ENCODE measurements at places on chromosomes 7 and 10.

DNA sequence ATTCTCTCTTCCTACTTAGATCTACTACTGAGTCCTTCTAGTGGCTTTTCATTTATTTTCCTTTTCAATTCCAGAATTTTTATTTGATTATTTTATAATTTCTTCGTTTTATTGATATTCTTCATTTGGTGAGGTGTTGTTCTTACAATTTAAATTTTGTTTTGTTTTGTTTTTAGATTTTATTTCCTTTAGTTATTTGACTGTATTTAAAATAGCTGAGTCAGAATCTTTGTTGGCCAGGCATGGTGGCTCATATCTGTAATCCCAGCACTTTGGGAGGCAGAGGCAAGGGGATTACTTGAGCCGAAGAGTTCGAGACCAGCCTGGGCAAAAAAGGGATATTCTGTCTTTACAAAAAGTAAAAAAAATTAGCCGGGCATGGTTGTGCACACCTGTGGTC, 36.1 kb downstream of the AKAP9 start:
- DNase-seq: no peak

DNA sequence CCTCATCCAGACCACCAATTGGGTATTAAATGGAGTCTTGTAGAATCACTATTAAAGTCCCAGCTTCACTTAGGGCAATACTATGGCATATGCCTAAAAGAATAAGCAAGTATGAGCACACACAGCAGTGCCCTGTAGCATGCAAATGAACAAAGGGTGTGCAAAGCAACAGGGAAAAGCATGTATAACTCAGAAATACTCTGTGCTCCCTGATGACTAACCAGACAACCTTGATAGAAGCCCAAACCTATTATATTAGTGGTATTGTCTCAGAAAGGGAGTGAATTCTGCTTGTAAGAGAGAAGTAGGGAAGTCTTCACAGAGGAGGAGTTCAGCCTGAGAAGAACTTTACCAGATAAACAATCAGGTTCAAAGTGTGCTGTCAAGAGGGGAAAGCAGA, 131.2 kb downstream of the DGKI start:
- DNase-seq: no peak

DNA sequence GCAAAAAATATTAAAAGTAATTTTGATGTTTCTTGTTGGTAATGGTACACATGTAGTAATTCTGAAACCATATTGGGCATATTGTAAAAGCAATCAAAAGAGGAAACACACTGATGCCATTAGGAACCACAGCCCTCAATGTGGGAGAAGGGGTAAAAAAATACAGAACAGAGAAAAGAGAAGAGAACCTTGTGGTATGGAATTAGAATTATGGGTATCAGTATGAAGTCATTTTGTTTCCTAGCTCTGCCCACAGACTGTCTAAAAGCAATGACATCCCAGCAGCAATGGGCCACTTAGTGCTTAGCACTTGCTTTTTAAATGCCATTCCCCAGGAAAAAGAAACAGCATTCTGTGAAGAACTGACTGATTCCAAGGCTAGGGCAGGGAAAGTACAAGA, 61.5 kb downstream of the CPVL start:
- peak; percentile 3 for DNase-seq

GRCh38 chr10:5184987-5185775, at the start of gene AKR1C8:
Gene AKR1C8, minus strand, starts transcription at chr10:5185150. Its CDS starts 46 bp downstream, at chr10:5185104.
- no peak for DNase-seq

DNA sequence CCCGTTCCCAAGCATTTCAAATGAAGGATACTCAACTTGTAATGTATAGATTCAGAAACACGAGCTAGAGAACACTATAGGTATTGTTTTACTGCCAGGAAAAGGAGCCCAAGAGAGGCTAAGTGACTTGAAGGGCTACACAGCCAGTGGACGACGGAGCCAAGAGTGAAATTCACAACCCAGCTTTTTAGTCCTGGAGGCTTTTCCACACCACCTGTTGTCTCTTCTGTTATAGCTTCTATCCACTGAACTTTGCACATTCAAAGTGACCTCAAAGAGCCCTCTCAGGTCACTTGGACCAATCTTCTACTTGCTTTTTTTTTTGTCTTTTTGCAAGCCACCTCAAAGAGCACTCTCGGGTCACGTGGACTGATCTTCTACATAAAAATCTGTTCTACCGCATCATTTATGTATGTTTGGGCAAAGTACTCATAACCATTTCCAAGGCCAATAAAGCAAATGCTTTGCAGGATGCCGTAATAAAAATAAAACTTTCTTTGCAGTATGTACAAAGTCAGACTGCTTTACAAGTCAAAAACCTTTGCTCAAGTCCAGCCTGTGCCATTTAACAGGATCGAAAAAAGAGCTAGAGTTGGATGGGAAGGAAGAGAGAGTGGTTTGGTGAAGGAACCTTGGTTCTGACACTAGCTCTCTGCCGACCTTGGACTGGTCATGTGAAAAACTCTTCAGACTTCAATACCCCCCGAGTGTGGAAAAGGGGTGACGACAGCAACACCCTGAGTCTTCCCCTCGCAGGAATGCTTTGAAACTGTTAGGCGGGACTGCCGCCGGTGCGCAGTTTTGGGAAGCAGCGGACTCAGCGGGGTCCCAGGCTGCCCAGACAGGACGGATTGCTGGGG, 821 bp downstream of the SLC35B4 start:
- no peak for DNase-seq

GRCh38 chr7:128407751-128408708, 1.8 kb downstream of the IMPDH1 start:
- peak; percentile 73 for DNase-seq

DNA sequence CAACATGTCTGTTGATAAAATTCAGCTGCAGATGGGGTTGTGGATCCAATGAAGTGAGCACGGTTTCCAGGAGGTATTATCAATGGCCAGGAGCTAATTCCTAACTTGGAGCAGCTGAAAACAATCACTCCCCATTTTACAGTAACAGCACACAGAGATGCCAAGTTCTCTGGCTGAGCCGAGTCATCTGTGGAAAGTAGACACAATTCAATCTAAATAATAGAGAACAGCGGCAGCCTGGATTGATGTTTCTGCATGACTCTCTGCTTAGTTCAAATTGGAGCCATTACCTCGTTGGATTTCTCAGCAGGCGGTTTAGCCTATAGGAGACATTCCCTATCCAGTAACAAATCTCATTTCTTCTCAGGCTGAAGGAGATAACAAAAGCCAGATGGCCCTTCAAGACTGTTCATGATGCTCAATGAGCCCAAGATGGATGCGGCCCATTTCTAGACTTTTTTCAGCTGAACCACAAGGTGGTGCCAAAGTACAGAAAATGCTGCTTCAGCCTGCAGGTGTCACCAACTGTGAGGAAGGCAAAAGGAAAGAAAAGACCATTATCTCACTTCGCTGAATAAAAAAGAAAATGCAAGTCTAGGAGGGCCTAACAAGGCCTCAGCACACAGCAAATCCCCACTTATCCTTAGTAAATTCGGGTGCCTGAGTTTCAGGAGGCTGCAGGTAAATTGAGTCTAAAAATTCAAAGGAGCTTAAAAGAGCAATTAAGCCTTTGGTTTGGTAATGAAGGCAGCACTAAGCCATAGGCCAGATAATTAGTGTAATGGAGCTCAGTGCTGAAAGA, 83.7 kb downstream of the SLC16A9 start:
- peak; percentile 81 for DNase-seq

GRCh38 chr7:24201226-24201625, 82.8 kb upstream of the NPY start:
- DNase-seq: no peak

DNA sequence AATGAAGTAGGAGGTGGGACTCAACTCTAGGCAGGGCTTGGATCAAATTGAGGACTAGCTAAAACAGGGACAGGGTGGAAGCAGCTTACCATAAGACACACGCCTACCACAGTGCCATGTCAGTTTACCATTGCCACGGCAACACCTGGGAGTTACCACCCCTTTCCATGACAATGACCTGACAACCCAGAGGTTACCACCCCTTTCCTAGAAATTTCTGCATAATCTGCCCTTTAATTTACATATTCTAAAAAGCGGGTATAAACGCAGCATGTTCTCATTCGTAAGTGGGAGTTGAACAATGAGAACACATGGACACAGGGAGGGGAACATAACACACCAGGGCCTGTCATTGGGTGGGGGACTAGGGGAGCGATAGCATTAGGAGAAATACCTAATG, 72.7 kb downstream of the GCC1 start:
- no peak for DNase-seq

DNA sequence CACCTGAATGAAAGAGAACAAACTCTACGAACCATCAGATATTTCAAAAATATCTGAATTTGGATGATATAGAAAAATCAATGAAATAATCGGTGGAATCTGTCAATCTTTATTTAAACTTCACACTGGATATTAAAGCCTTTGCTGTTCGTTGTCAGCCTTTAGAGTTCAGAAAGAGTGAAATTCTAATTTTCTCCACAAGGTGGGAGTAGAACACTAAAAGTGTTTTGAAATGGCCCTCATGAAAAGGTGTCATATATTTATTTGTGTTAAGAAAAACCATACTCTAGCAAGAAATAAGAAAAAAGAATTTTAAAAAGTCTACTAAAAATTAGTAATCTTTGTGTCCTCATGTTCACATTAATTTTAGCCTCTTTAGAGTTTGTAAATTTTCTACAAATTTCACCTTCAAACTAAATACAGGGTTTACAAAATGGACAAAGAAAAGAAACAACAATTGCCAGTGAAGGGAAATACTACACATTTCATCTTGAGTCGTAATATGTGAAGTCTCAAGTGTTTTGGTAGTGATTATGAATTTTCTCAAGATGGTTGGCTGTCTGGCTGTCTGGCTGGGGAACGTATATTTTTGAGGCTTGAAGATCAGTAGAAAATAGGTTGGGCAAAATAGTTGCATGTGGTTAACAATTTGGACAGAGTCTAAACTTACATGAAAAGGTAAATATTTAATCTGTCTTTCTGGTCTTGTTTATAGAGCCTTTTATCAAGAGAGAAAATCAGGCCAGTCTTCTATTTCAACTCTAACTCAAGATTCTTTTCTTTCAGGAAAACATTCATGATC, 43.7 kb downstream of the DNAJB9 start:
- peak; percentile 68 for DNase-seq

- no peak for DNase-seq
Measured at GRCh38 chr10:122618461-122619165, 58.1 kb downstream of the DMBT1 start.

DNA sequence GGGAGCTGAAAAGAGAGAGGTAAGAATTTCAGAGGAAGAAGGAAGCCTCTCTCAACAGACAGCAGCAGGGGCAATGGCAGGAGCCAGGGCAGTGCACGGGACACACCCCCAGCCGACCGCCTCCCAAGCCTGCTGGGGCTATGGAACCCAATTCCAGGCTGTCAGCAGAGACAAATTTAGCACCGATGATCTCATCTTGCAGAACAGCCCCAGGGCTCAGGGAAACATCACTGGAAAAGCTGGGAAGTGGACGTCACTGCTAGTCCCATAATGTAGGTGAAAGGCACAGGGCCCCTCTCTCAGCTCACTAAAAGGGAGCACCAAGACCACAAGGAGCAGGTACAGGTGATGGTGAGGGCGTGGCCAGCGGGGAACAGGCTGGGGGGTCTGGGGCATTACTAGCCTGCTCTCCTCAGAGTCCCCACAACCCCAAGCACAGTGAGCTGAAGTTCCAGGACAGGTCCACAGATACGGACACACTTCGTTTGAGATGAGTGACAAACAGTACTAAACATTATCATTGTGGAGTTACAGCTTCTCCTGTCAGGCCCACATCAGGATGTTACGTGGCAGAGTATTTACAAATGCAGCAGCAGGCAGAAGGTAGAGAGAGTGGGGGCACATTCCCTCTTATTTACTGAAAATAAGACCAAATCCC, 103.7 kb downstream of the PLXNA4 start:
- no peak for DNase-seq

DNA sequence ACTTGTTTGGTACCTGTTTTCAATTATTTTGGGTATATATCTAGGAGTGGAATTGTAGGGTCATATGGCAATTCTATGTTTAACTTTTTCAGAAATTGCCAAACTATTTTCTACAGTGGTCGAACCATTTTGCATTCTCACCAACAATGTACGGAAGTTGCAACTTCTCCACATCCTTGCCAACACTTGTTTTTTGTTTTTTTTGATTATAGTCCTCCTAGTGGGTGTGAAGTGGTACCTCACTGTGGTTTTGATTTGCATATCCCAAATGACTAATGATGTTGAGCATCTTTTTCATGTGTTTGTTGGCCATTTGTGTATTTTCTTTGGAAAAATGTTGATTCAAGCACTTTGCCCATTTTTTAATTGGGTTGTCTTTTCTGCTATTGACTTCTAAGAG, 122.1 kb downstream of the RPS24 start:
- DNase-seq: no peak

DNA sequence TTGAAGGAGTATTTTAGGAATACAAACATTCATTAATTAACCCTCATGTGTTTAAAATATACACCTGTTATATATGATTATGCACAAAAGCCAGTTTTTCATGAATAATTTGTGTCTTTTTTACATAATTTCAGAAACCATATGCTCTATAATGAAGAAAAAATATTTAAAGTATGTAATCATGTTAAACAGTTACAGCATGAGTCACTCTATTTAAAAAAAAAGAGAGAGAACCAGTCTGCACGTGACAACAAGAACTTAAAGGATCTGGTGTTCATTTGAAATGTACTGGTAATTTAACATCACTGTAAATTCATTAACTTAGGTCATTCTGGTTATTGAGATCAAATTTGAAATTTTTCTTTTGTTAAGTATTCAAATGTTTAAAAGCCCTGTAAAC, 228.5 kb downstream of the CACNB2 start:
- no peak for DNase-seq

- no peak for DNase-seq
Measured at GRCh38 chr7:2813350-2814185, 30.5 kb downstream of the GNA12 start.

DNA sequence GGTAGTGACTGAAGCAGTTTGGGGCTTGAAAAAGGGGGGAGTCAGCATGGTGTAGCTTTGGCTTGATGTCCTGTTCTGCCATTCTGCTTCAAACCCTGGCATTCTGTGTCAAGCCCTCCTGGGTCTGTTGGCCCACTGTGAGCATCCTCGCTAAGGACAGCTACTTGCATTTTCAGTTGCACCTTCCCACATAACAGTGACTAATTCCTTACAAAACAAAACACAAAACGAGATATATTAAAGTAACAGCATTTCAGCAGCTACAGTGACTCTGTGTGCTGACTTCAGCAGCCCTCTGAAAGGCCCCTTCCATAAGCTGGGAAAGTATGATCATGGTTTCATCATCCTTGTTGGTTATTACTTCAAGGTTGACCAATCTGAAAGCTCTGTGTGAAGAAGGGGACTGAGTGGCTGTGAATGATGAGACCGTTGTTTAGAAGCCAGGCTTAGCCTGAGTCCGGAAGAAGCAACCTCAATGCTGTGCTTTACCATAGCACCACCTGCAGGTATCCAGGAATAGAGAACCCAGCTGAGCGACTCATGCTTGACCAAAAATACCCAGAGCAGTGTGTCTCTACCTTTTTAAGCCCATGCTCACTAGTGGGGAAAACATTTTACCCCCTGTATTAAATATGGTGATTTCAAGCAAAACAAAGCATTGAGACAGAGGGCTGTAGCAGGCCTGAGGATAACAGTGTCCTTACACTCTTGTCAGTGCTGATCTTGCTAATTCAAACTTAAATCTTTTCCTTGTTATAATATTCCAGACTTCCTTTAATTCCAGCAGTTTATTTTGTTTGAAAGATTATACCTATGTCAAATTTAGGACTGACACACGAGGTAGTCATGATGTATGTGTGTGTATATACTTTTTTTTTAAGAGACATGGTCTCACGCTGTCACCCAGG, 42.6 kb upstream of the CC2D2B start:
- peak; percentile 66 for DNase-seq
